ENCODE measurements at places on chromosomes 2 and 18. TPM values are rescaled to one million over a fixed set of nuclear protein-coding genes. Genes with fewer than 3 reads are reported as not detected.

Gene PLGLB2
- 1.3 TPM for total RNA-seq

Gene FBXO48
- total RNA-seq: 5.0 TPM

Gene TRIM54
- total RNA-seq: 0.13 TPM

Gene TNFAIP6
- not detected for total RNA-seq

Gene NGEF
- 0.48 TPM for total RNA-seq

Gene HAAO
- 0.18 TPM for total RNA-seq

Gene SEMA4F
- 6.6 TPM for total RNA-seq

Measured in activated CD4-positive, alpha-beta memory T cell treated with anti-CD3 and anti-CD28 coated beads, Interleukin-2, amount 10 ng/mL, durations not matched to agents 7 days and 5 days (primary cell).